ENCODE measurements at places on chromosomes 16 and 17.

DNA sequence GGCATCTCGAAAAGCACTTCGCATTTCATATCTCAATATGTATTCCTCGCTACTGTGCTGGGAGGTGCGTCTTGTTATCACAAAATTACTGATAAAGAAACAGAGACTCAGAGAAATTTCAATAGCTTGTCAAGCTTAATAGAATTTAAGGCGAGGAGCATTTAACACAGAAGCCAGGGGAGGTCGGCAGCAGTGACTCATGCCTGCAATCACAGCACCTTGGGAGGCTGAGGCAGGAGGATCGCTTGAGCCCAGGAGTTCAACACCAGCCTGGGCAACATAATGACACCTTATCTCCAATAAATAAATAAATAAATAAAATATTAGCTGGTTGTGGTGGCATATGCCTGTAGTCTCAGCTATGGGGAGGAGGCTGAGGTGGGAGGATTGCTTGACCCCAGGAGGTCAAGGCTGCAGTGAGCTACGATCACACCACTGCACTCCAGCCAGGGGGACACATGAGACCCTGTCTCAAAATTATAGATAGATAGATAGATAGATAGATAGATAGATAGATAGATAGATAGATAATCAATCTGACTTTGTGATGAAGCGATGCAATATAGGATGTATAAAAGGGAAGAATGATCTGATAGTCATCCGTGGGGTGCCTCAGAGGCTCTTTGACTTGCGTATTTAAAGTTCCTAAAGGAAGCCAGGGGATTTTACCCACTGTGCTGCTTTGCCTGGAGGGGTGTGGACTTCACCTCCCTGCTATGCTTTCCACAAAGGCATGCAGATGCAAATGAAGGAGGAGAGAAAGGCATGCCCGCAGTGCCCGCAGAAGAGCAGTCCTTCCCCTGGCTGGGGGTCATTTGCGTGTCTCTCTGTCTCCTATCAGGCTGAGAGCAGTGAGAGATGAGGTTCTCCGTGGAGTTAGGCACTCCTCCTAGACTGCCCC is 15.9 kb upstream of the USP10 start:
- DNase-seq, result no peak

DNA sequence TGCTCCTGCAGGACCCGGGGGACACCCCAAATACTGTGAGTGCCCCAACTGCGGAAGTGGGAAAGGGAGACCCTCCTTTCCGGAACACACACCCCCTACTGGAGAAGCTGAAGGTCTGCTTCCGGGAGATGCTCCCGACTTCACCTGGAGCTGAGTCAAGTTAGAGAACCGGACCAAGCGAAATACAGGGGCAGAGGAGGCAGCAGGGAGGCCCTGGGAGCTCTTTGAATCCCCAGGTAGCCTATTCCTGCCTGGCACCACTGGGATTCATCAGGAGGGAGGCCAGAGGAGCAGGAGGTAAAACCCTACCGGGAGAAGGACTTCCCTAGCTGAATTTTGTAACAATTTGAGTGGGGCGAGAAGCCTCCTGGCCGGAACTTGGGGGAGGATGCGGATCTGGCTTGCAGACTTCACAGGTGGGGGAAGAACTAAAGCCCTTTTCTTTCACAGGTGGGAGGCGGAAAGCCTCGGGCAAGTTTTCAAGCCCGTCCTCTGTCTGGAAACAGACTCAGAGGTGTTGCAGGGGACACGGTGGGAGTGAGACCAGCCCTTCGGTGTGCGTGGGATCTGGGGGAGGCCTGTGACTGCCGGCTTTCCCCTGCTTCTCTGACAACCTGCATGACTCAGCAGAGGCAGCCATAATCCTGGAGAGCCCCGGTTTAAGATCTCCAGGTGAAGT is 22.4 kb upstream of the TEKT1 start:
- DNase-seq, result no peak

GRCh38 chr16:48373258-48374029 is 11.8 kb downstream of the SIAH1 start:
- DNase-seq, result no peak

GRCh38 chr17:9188367-9188766 is 167.1 kb downstream of the NTN1 start:
- DNase-seq, result no peak

DNA sequence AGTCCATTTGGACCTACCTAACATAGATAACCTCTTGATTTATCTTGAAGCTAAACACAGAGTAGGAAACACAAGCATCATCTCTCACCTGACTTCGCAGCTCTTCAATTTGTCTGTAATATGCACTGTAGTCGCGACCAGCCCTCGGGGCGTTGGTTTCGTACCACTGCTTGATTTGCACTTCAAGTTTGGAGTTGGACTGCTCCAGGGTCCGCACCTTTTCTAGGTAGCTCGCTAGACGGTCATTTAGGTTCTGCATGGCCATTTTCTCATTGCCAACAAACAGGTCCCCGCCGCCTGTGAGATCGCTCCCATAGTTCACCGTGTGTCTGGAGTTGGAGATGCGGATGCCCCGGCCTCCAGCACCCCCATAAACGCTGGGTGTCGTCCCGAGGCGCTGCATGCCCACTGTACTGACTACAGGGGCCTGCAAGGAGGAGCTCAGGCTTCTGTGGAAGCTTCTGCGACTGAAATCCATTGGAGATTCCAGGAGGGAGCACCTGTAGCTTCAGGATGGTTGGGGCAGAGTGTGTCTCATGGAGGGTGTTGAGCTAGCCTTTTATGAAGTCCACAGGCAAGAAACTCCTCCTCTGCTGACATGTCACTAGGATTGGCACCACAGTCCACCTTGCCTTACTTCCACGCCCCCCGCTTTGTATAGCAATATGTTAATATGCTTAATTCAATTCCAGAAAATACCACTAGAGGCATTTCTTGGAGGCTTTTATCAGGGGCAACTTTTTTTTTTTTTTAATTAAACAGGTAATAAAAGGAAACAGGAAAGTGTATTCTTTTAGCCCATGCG is at the start of gene KRT20:
KRT20 (minus strand) TSS at position 535 of the 805 bp plus-strand sequence; CDS start at position 478, 57 bp downstream.
- no peak for DNase-seq

GRCh38 chr17:5516060-5516792 is 29.9 kb downstream of the MIS12 start:
- no peak for DNase-seq

GRCh38 chr17:50102164-50102991 is 7.2 kb downstream of the PDK2 start:
- no peak for DNase-seq

DNA sequence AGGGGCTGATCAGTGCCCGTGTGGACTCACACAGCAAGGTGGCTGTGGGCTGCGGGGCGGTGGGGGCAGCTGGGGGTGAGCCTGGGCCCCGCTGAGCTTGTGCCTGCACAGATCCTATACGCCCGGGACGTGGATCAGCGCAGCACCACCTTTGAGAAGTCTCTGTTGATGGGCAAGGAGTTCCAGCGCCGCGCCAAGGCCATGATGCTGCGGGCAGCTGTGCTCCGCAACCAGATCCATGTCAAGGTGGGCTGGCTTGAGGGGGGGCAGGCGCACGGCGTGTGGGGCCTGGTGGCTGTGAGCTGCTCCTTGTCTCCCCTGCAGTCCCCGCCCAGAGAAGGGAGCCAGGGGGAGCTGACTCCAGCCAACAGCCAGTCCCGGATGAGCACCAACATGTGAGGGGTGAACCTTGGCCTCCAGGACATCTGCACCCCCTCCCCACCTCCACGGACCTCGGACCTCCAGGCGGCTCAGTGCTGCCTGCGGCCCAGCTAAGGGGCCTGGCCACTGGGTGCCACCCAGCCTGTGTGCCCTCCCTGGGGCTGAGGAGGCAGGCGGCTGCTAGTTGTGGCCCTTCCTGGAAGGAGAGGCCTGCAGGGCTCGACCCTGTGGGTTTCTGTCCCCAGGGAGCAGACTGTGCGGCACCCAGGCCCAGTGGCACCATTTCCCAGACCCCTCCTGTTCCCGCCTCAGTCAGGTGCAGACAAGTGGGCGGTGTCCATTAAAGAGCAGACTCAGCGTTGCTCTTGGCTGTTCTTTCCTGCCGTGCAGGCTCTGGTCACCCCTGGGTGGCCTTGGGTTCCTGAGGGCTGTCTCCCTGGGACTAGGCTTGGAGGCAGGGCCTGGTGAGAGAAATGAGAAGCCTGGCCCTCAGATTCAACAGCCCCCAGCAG is 5.3 kb downstream of the GPS1 start:
- no peak for DNase-seq

DNA sequence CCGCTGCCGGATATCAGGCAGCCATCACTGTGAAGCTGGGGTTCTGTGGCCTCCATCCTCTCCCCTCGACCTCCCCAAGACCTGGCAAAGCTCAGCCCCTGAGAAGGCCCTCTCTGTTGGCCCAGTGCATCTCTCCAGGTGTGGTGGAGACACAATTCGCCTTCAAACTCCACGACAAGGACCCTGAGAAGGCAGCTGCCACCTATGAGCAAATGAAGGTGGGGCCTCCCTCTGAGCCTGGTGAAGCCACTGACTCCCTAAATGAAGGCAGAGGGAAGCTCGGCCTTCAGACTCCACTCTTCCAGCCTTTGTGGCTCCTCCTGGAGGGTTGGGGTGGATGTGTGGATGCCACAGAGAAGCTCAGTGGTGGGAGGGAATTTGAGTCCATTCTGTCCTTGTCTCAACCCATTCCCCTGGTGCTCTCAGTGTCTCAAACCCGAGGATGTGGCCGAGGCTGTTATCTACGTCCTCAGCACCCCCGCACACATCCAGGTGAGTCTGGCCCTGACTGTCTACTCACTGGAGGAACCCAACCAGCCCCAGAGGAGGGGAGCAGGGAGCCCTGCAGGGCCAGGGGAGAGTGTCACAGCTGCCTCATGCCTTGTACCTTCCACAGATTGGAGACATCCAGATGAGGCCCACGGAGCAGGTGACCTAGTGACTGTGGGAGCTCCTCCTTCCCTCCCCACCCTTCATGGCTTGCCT is 1.7 kb upstream of the MRM1 start:
- no peak for DNase-seq

GRCh38 chr16:17367036-17367435 is 103.7 kb downstream of the XYLT1 start:
- DNase-seq, result peak; percentile 80

DNA sequence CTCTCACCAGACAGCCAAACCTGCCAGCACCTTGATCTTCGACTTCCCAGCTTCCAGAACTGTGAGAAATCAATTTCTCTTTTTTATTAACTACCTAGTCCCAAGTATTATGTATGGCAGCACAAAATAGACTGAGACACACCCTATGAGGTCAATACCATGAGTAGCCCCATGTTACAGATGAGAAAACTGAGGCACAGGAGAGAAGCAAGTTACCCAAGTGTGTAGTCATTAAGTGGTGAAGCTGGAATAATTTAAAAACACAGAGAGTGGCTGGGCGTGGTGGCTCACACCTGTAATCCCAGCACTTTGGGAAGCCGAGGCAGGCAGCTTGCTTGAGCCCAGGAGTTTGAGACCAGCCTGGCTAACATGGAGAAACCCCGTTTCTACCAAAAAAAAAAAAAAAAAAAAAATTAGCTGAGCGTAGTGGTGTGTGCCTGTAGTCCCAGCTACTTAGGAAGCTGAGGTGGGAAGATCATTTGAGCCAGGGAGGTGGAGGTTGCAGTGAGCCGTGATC is 4.9 kb downstream of the NQO1 start:
- DNase-seq, result no peak

All from bone marrow (tissue), 2 donors.